Smooth muscle cell of bladder (primary cell): ENCODE measurements at places on chromosomes 2 and 18. TPM values are rescaled to one million over a fixed set of nuclear protein-coding genes. Genes with fewer than 3 reads are reported as not detected.

The PNO1 gene
- total RNA-seq: 8.1 and 12.4 TPM in 2 replicates

The ADCYAP1 gene
- not detected in 2 replicates for total RNA-seq

The ALPP gene
- not detected in 2 replicates for total RNA-seq

The SH3RF3 gene
- 2.6 and 3.7 TPM in 2 replicates for total RNA-seq
